ENCODE measurements at places on chromosomes 5 and 9. TPM values are rescaled to one million over a fixed set of nuclear protein-coding genes. Genes with fewer than 3 reads are reported as not detected.

- no peak for DNase-seq
Observed at GRCh38 chr5:57681942-57682341, 199.3 kb upstream of the ACTBL2 start.

GRCh38 chr9:115035841-115036612 is 81.9 kb downstream of the TNC start:
- DNase-seq, result no peak

DNA sequence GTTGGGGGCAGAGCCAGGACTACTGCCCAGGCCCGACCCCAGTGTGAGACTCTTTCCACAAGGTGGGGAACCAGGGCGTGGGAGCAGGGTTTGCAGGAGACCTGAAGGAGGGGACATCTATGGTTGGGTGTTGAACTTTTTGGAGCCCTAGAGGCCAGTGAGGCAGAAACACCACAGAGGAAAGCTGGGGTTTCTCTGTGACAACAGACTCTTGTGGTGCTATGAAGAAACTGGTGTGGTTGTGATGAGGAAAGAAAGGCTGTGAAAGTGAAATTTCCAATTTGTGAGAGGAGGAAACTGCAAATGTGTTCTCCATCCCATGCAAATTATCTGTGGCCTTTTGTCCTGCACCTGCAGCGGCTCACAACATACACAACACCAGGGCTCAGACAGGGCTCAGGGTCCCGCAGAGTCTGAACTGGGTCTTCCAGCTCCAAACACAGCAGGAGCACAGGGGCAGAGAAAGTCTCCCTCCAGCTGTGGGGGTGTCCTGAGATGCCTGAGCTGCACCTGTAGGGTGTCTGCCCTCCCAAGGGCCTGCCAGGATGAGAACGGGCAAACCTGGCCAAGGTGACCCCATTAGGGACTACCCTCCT is 51.4 kb upstream of the GRHPR start:
- DNase-seq, result no peak

DNA sequence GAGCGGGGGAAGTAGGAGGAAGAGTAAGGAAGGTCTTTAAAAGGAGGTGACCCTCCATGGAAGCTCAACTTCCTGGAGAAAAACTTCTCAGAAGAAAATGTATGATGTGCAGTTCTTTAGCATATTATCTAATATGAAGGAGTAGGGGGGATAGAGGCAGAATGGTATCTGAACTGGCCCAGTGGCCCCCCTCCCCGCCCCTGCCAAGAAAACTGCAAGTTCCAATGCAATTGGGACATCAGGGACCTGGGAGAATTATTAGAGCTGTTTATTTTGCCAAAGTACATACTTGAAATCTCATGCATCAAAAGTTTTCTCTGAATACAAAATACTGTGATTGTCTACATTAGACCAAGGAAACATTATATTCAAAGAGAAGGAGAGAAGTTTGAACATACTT is 40.6 kb upstream of the GAS1 start:
- no peak for DNase-seq

DNA sequence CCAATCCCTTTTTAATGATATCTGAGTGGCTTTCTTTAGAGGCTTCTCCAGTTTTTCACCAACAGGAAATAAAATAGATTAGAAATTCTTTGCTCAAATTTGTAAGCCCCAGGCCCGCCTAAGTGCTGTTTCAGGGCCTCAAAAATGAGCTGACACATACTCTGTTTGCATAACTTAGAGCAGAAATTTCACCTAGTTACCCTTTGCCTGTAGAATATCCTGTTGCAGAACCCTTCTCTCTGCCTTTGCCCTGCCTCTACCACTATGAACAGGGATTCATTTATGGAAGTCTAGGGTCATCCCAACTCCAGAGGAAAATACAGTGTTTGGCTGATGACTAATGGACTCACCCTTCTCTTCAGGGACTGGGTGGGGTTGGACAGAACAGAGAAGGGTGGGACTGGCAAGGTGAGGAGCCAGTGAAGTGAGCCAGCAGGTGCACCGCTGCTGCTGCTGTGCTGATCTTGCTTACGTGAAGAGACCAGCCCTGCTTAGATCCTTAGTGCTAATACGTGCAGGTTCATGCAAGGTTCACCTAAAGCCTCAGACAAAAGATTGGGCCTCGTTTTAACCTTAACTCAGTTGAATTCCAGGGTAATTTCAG is 22.8 kb downstream of the OSTF1 start:
- no peak for DNase-seq

DNA sequence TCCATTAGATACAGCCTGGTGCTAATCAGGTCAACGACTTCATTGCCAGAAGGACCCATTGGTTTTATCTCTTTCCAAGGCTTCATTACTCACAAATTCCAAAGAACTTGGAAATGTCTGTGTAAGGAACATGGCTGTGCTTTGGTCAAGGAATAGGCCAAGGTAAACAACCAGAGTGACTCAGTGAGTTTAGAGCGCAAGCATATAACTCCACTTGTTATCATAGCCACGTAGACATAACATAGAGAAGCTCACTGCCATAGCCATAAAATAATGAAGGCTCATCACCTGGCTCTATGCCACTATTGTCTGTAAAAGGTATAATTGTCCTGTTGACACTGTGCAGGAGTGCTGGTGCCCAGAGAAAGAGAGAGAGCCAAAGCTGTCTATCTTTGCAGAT is 139.3 kb upstream of the PLCXD3 start:
- DNase-seq, result no peak

DNA sequence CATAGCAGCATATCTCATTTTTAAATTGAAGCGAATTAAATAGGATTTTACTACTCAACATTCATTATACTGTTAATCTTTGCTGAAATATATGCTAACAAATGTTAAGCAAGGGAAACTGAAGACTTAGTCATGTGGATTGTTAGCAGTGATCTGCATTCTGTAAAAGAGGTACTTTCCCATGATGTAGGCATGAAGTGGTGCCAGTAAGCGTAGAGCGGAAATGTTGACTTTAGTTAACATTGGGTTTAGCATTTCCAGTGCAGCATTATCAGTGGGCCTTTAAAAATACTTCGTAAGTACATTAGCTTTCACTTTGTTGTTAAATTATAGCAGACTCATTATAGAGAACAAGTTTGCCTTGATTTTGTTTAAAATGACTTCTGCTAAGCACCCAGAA is 130.3 kb downstream of the CDC42SE2 start:
- no peak for DNase-seq

GRCh38 chr9:109110329-109111021 is 9.3 kb downstream of the TMEM245 start:
- no peak for DNase-seq

DNA sequence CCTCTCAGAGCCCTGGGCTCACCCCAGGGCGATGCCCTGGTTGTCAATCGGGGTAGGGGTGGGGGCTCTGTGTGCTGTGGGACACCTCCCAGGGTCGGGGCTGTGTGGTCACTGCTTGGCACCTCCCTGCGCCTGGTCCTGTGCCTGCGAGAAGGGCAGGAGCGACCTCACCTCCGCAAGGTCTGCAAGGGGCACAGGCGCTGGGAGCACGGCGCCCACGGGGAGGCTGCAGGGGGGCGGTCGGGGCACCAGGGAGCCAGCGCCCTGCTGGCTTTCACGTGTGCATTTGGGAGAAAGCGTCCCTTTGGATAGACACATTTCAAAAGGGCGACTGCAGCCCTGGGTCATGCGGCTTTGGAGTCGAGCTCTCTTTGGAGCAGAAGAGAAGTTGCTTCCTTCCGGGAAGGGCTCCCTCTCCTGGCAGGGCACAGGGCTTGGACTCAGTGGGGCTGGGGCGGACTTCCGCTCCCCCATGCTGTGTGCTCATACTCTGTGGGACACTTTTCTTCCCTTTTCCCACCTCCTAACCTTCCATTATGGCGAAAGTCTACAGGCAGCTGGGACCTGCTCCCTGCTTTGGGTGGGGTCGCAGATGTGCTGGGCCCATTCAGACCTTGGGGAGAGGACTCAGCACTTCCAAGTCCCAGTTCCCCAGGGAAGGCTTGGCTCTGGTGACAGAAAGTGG is 52.9 kb upstream of the SLC28A3 start:
- DNase-seq, result no peak

GRCh38 chr9:679462-679861 is 162.0 kb upstream of the DMRT1 start:
- no peak for DNase-seq

GRCh38 chr5:180343831-180344695 is 9.1 kb downstream of the GFPT2 start:
- DNase-seq, result no peak

GRCh38 chr9:104177676-104178075 is 83.6 kb downstream of the SMC2 start:
- DNase-seq, result no peak

DNA sequence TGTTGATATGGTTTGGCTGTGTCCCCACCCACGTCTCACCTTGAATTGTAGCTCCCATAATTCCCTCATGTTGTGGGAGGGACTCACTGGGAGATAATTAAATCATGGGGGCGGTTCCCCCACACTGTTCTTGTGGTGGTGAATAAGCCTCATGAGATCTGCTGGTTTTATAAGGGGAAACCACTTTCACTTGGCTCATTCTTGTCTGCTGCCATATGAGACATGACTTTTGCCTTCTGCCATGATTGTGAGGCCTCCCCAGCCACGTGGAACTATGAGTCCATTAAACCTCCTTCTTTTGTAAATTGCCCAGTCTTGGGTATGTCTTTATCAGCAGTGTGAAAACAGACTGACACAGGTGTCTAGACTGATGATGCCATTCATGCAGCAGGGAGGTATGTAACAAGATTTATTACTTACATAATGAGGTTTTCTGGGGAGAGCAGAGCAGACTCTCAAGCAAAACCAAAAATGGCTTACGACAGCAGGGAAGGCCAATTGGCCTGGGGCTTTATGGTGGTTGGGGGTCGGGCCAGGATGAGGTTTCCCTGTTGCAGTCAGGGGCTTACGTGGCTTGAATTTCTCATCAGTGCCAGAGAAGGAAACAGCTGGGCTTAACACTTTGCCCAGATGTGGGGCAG is 9.5 kb upstream of the COMMD10 start:
- DNase-seq, result no peak

DNA sequence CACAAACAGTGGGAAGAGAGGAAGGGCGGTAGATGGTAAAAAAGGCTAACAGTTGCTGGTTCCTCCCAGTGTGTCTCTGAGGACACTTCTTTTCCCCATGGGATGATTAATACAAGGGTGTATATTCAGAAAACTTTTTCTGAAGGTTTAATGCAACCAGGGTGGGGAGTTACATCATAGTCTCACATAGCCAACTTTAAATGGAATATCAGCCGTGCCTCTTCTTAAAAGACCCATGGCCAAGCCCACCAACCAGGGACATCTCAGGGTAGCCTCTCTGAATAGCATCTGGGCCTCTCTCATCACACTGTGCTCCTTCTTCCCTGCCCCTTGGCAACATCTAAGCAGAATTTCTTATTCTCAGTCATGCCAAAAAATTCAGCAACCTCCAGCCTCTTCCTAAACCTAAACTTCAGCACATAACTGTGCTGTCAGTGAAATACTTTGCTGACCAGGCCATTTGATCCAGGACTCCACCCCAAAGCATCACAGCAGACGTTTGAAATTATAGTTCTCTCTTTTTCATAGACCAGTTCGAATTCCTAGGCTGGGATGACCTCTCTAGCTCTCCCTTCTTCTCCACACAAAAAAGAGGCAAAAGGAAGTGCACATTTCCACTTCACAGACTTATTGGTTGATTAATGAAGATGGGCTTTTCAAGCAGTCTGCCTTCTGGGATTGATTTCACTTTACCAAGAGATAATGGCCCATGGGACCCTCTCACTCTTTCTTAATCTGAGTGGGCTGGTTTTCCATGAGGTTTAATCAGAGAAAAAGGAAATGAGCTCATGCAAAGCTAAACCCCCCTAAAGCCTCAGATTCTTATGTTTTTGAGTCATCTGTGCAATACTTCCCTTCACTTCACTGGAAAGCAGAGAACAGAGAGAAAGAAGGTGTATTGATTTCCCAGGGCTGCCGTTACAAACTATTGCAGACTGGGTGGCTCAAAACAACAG is 85.1 kb upstream of the RAI14 start:
- DNase-seq, result no peak

DNA sequence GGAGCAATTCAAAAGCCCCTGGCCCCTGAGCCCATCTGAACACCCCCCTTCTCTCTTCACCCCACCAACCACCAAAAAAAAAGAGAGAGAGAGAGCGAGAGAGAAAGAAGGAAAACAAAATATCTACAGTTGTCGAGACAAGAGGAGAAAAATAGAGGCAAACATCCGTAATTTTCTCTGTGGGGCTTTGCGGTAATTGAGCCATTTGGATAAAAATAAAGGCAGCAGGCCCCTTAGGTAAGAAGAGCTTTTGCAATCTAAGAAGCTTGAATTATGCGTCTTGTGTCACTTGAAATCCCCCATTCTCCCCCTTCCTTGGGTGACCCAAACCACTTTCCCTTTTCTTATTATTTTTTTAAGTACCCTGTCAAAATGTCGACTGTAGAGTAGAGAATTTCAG is 35.5 kb upstream of the FUBP3 start:
- no peak for DNase-seq

GRCh38 chr9:95626885-95627558 is 110.3 kb upstream of the PTCH1 start:
- DNase-seq, result no peak

DNA sequence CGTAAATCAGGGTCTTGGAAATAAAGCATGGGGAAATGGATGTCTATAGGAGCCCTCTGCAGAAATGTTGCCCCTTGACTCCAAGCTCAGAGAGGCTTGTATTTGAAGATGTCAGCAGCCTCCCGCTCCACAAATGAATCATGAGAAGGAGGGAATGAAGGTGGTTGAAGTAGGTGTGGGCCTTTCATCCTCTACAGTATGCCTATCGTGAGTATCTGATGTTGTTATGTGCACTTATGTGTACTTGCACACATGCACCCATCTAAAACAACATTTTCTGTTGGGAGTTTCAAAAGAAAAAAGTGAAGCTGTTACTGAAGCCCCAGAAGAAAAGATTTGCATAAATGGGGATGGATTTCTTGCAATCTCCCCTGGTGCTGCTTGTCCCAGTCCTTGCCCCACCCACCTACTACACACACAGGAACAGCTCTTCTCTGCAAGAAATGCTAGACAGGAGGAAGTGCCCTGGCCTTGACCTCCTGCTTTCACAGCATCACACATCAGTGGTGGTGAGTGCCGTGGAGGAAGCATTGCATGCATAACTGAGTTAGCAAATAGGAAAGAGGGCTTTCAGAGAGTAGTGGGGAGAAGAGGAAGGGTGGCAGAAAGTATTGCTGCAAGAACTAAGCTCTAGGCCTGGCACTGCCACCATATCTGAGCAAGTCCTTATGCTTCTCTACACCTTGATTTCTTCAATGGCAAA is 156.1 kb downstream of the SNX18 start:
- DNase-seq, result no peak

Gene RECK
- 30.9 TPM for polyA plus RNA-seq

Gene MAN2A1
- 61.1 TPM for polyA plus RNA-seq

Gene LRRC26
- polyA plus RNA-seq, result not detected

Gene GZMA
- polyA plus RNA-seq, result 0.52 TPM

Gene HSD17B3
- polyA plus RNA-seq, result 0.45 TPM

Gene TMCO6
- polyA plus RNA-seq, result 22.1 TPM

Gene SPRY4
- polyA plus RNA-seq, result 36.3 TPM

Gene OGN
- 72.7 TPM for polyA plus RNA-seq

Measured in left renal cortex interstitium (tissue), 4 donors.